ENCODE measurements at places on chromosomes 5 and 9.

- H3K27ac ChIP-seq, result no peak overlapping the region
- no peak overlapping the region for H3K4me3 ChIP-seq
- H3K36me3 ChIP-seq, result peaks cover 6% of the 10 kb centered on the region
- H3K27me3 ChIP-seq, result peaks cover 2% of the 10 kb centered on the region
Observed at GRCh38 chr9:123834889-123835562, 94.9 kb downstream of the DENND1A start.

GRCh38 chr9:131475956-131476776 lies 26.6 kb upstream of the POMT1 start:
- H3K27ac ChIP-seq, result no peak overlapping the region
- no peaks in the 10 kb centered on the region for H3K27me3 ChIP-seq
- no peak overlapping the region for H3K4me3 ChIP-seq
- H3K36me3 ChIP-seq, result peaks cover 64% of the 10 kb centered on the region
- H3K4me1 ChIP-seq, result no peaks in the 10 kb centered on the region
- no peak for DNase-seq

DNA sequence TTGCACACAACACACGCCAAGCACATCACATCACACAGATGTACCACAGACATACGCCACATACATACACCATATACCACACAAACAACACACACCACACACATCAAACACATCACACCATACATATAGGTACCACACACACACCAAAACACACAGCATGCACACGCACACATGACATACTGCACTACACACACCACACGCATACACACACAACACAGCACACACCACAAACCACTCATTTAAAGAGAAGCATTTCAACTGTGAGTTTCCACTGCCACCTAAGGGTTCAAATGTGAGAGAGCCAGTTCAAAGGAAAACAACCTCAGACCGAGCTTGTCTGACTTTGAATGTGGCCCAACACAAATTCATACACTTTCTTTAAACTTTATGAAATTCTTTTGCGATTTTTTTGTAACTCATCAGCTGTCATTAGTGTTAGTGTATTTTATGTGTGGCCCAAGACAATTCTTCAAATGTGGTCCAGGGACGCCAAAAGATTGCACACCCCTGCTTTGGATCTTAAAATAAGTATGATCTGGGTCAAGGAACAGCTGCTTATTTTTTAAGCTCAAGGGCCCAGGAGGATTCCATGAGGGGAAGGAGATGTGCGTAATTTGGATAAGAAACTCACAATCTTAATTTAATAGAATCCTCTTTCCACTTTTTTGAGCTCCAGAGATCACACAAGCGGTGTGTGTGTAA lies 494.6 kb downstream of the GADD45G start:
- DNase-seq, result no peak
- H3K27me3 ChIP-seq, result peaks cover 8% of the 10 kb centered on the region
- no peak overlapping the region for H3K27ac ChIP-seq
- H3K4me1 ChIP-seq, result peaks cover 11% of the 10 kb centered on the region
- no peak overlapping the region for H3K4me3 ChIP-seq
- no peaks in the 10 kb centered on the region for H3K36me3 ChIP-seq

DNA sequence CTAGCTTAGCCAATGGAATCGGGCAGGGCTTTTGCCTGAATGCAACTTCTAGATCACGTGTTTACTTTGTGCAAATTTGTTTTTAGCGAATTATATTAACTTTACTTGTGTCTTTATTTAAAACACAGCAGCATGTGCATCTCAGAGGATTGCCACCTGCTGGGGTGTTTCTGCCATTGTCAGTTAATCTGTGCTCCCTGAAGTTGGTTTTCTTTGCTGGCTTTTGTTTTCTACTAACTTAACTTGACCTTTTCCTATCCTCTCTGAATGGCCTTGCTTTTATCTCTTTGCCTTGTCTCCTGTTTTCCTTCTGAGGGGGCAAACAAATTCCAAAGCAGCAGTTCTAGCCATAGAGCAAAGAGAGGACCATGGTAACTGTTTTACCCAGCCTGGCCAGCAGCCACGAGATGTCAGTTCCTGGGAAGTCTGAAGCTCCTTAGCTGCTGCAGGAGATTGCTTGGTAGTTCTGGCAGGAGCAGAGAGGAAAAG lies 67.6 kb downstream of the ARHGEF28 start:
- H3K27ac ChIP-seq, result no peak overlapping the region
- no peak overlapping the region for H3K4me3 ChIP-seq
- H3K4me1 ChIP-seq, result peaks cover 26% of the 10 kb centered on the region
- no peaks in the 10 kb centered on the region for H3K36me3 ChIP-seq
- H3K27me3 ChIP-seq, result peaks cover 4% of the 10 kb centered on the region

DNA sequence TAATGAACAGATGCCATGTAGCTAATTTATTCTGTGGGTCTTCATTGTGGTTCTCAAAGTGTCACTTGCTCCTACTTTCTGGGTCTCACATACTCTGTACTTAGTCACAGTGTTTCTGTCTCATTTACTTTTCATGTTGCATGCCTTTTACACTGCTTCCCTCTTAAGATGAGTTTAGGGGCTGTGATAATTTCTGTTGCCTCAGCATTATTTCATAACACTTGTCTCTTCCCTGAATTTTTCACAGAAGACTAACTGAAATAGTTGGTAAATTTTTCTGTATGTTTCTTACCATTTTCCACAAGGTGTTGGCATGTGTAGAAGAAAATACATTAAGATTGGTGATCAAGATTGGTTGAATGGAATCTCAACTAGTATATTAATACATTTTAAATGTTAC lies 59.6 kb downstream of the DENND4C start:
- no peak for DNase-seq
- H3K27me3 ChIP-seq, result no peaks in the 10 kb centered on the region
- peaks cover 38% of the 10 kb centered on the region for H3K36me3 ChIP-seq
- H3K4me1 ChIP-seq, result peaks cover 11% of the 10 kb centered on the region
- no peak overlapping the region for H3K4me3 ChIP-seq
- no peak overlapping the region for H3K27ac ChIP-seq

DNA sequence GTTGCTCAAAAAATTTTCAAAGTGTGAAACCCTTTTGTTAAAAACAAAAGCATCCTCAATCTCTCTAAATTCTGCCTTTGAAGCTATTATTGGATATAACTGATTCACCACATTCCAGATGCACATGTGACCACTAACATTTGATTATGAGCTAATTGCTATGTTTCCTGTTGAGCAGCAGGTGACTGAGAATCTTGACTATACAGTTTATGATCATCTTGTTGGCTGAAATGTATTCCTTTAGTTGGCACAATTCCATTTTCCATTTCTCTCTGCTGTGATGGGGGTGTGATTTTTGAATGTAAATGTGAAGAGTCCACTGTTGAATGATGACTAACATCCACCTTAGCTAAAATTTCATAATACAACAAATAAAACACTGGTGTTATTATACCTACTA lies 10.7 kb downstream of the LYSMD3 start:
- no peaks in the 10 kb centered on the region for H3K27me3 ChIP-seq
- no peak overlapping the region for H3K4me3 ChIP-seq
- H3K36me3 ChIP-seq, result peaks cover 49% of the 10 kb centered on the region
- H3K27ac ChIP-seq, result no peak overlapping the region

GRCh38 chr5:128258372-128258771 lies 174.8 kb downstream of the SLC12A2 start:
- no peak overlapping the region for H3K27ac ChIP-seq
- H3K4me1 ChIP-seq, result no peaks in the 10 kb centered on the region
- no peaks in the 10 kb centered on the region for H3K27me3 ChIP-seq
- H3K36me3 ChIP-seq, result no peaks in the 10 kb centered on the region

- H3K4me3 ChIP-seq, result peak overlapping the region; percentile 54
- H3K36me3 ChIP-seq, result peaks cover 28% of the 10 kb centered on the region
- peak; percentile 43 for DNase-seq
- peak overlapping the region; percentile 94 for H3K27ac ChIP-seq
- H3K27me3 ChIP-seq, result no peaks in the 10 kb centered on the region
Observed at GRCh38 chr5:40223884-40224402, 455.8 kb upstream of the PTGER4 start.

GRCh38 chr9:114898741-114899140 lies 31.6 kb downstream of the TNFSF8 start:
- no peak overlapping the region for H3K4me3 ChIP-seq
- no peaks in the 10 kb centered on the region for H3K27me3 ChIP-seq
- peaks cover 23% of the 10 kb centered on the region for H3K36me3 ChIP-seq
- H3K27ac ChIP-seq, result no peak overlapping the region

DNA sequence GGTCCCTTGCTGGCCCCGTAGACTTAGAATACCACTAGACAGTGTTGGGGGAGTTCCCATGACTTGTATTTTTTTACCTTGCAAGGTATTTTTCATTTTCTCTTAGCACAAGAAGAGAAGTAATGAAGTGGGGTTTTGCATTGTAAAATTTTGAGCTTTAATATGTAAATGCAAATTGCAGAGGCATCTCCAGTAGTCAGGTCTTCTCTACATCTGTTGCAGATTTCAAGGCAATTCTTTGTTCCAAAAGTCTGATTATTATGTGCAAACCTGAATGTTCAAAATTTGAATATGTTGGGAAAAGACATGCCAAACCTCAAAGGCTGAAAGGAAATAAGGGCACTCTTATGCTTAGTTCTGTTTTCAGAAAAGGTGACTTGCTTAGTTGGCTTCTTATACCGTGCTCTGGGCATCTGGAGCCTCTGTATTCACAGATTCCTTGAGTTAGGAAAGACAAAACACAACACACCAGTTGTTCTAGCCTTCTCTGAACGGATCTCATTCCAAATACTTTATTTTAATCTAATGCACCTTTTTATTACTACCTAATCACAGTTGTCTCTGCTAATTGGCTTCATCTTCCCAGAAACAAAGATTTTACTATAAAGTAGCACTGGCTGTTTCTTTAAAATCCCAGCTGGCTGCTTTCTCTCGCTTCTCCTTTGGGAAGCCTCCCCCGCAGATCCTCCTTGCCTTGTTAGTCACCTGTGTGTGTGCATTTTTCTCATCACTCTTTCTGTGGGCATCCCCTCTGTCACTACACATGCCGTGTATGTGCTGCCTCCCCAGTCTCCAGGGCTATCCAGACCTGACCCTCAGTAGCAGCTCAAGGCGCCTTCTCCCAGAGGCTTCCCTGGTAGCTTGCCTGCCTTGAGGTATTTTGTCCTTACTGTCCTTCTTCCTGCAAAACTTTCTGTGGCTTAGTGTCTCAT lies 138.2 kb downstream of the TLE4 start:
- no peaks in the 10 kb centered on the region for H3K27me3 ChIP-seq
- H3K4me3 ChIP-seq, result no peak overlapping the region
- H3K27ac ChIP-seq, result no peak overlapping the region
- peaks cover 61% of the 10 kb centered on the region for H3K36me3 ChIP-seq

- no peak for DNase-seq
- no peak overlapping the region for H3K4me3 ChIP-seq
- H3K4me1 ChIP-seq, result no peaks in the 10 kb centered on the region
- no peaks in the 10 kb centered on the region for H3K27me3 ChIP-seq
- H3K27ac ChIP-seq, result no peak overlapping the region
- no peaks in the 10 kb centered on the region for H3K36me3 ChIP-seq
Observed at GRCh38 chr5:16312785-16313184, 133.2 kb upstream of the MARCHF11 start.

GRCh38 chr5:173554989-173555705 lies 61.3 kb downstream of the BOD1 start:
- no peak for DNase-seq
- H3K4me3 ChIP-seq, result no peak overlapping the region
- no peaks in the 10 kb centered on the region for H3K4me1 ChIP-seq

DNA sequence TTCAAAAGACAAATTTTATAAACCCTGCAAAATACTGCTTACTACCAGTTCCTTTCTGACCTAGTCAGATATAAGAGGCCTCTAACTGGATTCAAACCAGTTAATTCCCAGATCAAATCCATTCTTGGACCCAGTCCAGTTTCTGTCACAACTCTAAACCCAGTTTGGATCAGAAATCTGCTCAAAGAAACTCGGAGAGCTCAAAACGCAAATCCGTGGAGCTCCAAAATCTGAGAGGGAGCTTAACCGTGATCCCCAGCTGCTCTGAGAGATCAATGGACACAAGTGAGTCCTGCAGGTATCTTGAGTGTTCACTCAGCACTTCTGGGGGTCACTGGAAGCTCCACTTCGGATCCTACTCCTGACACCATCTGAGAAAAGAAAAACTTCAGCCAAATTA lies 348.1 kb upstream of the PTGER4 start:
- H3K4me3 ChIP-seq, result no peak overlapping the region
- no peak for DNase-seq
- H3K4me1 ChIP-seq, result peaks cover 22% of the 10 kb centered on the region

- no peaks in the 10 kb centered on the region for H3K36me3 ChIP-seq
- H3K27ac ChIP-seq, result no peak overlapping the region
- no peak overlapping the region for H3K4me3 ChIP-seq
- peaks cover 1% of the 10 kb centered on the region for H3K27me3 ChIP-seq
- no peaks in the 10 kb centered on the region for H3K4me1 ChIP-seq
Observed at GRCh38 chr9:136622538-136622948, 40.2 kb upstream of the EGFL7 start.

DNA sequence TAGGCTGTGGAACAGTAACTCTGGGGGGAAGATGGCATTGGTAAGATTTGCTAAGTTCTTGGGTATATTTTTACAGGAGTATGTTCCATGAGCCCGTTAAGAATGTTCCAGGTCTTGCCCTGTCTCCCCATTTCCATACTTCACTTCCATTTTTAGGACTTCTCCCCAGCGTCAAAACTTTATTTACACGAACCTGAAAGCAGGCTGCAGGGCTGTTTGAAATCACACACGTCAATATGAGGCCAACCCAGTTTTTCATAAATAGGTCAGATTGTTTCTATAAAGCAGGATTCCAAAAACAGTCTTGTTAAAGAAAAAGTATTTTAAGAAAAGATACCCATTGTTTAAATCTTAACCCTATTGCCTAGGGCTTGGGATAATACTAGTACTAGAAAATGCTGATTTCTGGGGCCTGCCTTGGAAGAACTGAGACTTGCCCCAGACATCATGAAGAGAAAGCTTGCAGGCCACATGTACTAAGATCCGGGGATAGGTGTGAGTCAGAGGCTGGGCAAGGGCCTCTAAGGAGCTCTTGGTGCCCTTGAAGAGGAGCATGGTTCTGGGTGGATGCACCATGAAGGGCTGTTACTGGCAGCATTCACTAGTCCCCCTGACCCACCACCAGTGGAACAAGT lies 24.2 kb downstream of the TRIO start:
- no peak overlapping the region for H3K27ac ChIP-seq
- H3K27me3 ChIP-seq, result peaks cover 5% of the 10 kb centered on the region
- H3K4me3 ChIP-seq, result no peak overlapping the region
- no peak for DNase-seq

GRCh38 chr9:93116072-93116961 lies 17.7 kb downstream of the NINJ1 start:
- no peak overlapping the region for H3K27ac ChIP-seq
- DNase-seq, result no peak
- H3K4me3 ChIP-seq, result no peak overlapping the region
- H3K4me1 ChIP-seq, result peaks cover 18% of the 10 kb centered on the region
- H3K27me3 ChIP-seq, result no peaks in the 10 kb centered on the region

DNA sequence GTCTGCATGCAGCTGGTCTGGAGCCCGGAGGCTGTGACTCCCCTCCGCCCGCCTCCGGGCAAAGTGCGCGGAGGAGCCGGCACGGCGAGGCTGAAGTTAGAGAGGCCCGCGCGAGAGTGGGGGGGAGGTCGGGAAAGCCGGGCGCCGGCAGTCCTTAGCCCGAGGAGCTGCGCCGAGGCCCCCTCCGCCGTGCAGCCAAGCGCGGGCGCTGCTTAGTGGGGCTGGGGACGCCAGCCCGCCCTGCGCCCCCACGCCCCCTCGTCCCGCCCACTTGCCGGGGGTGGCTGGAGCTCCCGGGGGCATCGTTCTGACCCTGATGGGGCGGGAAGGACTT lies 403 bp downstream of the NINJ1 start:
- H3K4me3 ChIP-seq, result peak overlapping the region; percentile 90
- DNase-seq, result peak; percentile 40
- peak overlapping the region; percentile 90 for H3K27ac ChIP-seq

Measured in activated T-helper 2 cell treated with anti-CD3 and anti-CD28 coated beads, Interferon-gamma antibody, Interleukin-2, Interleukin-4, amounts not matched to agents 10 μg/mL and 5 μg/mL and 100 μg/mL, durations not matched to agents 14 hours and 24 hours and 36 hours (primary cell).